ENCODE measurements at places on chromosomes 5 and 9. TPM values are rescaled to one million over a fixed set of nuclear protein-coding genes. Genes with fewer than 3 reads are reported as not detected.

The EMB gene
- polyA plus RNA-seq: 275 TPM

The HSPA5 gene
- polyA plus RNA-seq: 194 TPM

The ZNF474 gene
- polyA plus RNA-seq: not detected

The ROPN1L gene
- 6.5 TPM for polyA plus RNA-seq

GRCh38 chr5:133749331-133749985 lies 137.1 kb upstream of the FSTL4 start:
- no peak overlapping the region for H3K27ac ChIP-seq
- H3K27me3 ChIP-seq: no peaks in the 10 kb centered on the region
- no peak overlapping the region for H3K4me3 ChIP-seq
- DNase-seq: no peak

GRCh38 chr5:59756373-59757035 lies 137.0 kb downstream of the PDE4D start:
- no peak for DNase-seq
- H3K4me3 ChIP-seq: no peak overlapping the region
- H3K4me1 ChIP-seq: no peaks in the 10 kb centered on the region
- no peak overlapping the region for H3K27ac ChIP-seq

DNA sequence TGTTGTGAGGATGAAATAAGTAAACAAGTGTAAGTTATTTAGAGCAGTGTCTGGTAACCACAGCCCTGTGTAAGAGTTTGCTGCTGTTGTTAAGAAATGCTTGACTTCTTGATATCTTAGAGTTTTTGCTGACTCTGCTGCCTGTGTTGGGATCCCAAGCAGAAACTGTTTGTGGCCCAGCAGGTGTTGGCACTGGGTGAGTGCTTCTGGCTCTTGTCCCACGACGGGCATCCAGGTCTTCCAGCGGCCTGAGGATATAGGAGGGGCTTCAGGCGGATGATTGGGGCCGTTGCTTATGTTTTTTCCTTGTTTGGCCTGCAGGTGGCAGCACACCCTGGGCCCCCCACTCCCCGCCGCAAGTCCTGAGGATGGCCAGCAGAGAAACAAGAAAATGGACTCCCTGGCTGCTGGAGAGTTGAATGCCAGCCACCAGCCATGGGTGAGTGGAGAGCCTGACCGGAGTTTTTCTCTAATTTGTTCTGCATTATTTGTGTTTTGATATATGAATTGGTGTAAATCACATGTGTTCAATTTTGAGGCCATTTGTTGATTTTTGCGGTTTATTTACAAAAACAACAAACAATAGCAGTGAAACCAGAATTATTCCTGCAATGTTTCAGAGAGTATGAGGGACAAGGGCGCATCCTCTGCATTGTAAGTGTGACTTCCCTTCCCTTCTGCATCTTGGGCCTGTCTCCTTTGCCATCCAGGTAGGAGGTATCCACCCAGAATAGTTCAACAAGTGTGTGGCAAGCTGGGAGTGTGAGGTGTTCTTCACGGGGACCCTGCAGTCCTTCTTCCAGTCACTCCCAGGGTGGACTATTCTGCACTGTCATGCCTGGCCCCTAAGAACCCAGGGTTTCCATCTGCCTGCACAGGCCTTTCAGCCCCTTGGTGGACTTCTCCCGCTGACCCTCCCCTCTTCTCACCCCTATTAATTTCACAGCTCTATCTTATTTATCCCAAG lies 50.3 kb downstream of the SLC22A5 start:
- DNase-seq: peak; percentile 64
- peak overlapping the region; percentile 71 for H3K27ac ChIP-seq
- H3K4me1 ChIP-seq: peaks cover 100% of the 10 kb centered on the region

- H3K27ac ChIP-seq: no peak overlapping the region
- no peak for DNase-seq
- no peaks in the 10 kb centered on the region for H3K4me1 ChIP-seq
- H3K36me3 ChIP-seq: no peaks in the 10 kb centered on the region
- no peak overlapping the region for H3K4me3 ChIP-seq
Observed at GRCh38 chr9:26537211-26537610, 355.4 kb downstream of the CAAP1 start.

- no peaks in the 10 kb centered on the region for H3K36me3 ChIP-seq
- no peak for DNase-seq
- H3K4me3 ChIP-seq: no peak overlapping the region
- no peaks in the 10 kb centered on the region for H3K4me1 ChIP-seq
- no peak overlapping the region for H3K27ac ChIP-seq
Observed at GRCh38 chr9:2934883-2935282, 91.0 kb upstream of the PUM3 start.

GRCh38 chr9:86176468-86176867 lies 77.1 kb upstream of the GOLM1 start:
- no peaks in the 10 kb centered on the region for H3K36me3 ChIP-seq
- no peak overlapping the region for H3K27ac ChIP-seq
- no peaks in the 10 kb centered on the region for H3K27me3 ChIP-seq
- no peak overlapping the region for H3K4me3 ChIP-seq
- no peaks in the 10 kb centered on the region for H3K4me1 ChIP-seq

GRCh38 chr5:67807439-67807888 lies 408.1 kb upstream of the PIK3R1 start:
- H3K4me3 ChIP-seq: no peak overlapping the region
- H3K36me3 ChIP-seq: no peaks in the 10 kb centered on the region
- no peak for DNase-seq
- H3K4me1 ChIP-seq: no peaks in the 10 kb centered on the region
- H3K27ac ChIP-seq: no peak overlapping the region

- H3K36me3 ChIP-seq: no peaks in the 10 kb centered on the region
- DNase-seq: no peak
- H3K4me1 ChIP-seq: peaks cover 10% of the 10 kb centered on the region
- H3K27me3 ChIP-seq: no peaks in the 10 kb centered on the region
- H3K27ac ChIP-seq: no peak overlapping the region
- no peak overlapping the region for H3K4me3 ChIP-seq
Observed at GRCh38 chr5:140136624-140137023, 10.9 kb downstream of the IGIP start.

- DNase-seq: no peak
- H3K36me3 ChIP-seq: no peaks in the 10 kb centered on the region
- H3K4me3 ChIP-seq: no peak overlapping the region
- H3K4me1 ChIP-seq: no peaks in the 10 kb centered on the region
- no peak overlapping the region for H3K27ac ChIP-seq
Observed at GRCh38 chr5:61177716-61178115, 15.4 kb upstream of the SMIM15 start.

DNA sequence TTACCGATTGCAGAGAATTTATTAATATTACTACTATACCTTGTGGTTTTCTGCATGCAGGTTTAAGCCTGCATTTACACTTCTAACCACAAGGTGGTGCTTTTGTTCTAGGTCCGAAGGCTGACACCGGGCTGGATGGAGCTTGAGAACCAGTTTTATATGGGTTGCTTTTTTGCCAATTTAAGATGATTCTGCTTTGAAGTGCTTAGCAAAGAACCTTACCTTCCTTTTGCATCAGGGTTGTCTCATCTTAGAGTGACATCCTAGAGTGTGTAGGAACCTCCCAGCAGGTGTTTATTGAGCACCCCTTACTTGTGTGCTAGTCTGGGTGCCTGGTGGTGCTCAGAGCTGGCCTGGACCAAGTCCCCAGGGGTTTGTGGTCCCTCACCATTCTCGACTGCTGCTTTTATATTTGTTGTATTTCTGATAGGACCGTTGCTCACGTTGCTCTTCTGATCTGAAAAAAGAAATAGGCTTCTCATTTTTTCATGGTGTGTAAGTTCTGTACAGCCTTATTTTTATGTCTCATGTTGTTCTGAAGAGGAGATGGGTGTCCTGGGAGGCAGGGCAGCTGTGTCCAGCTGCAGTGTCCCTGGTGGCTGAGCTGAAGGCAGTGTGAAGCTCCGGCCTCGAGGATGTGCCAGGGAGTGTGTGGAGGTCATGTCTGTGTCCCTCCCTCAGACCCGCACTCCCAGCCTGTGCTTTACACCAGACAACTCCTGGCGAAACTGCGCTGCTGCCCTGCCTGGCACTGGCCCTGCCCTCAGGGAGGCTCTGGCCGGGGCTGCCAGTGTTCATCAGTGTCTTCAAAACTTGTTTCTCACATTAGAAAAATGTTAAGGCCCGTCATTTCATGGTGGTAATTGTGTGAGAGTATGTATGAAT lies 54.3 kb downstream of the EHMT1 start:
- no peaks in the 10 kb centered on the region for H3K36me3 ChIP-seq
- H3K4me3 ChIP-seq: no peak overlapping the region
- no peaks in the 10 kb centered on the region for H3K27me3 ChIP-seq
- DNase-seq: peak; percentile 60
- H3K27ac ChIP-seq: no peak overlapping the region

GRCh38 chr9:136324501-136325300 lies 2.6 kb upstream of the GPSM1 start:
- no peak overlapping the region for H3K4me3 ChIP-seq
- H3K36me3 ChIP-seq: no peaks in the 10 kb centered on the region
- H3K27me3 ChIP-seq: no peaks in the 10 kb centered on the region
- no peak overlapping the region for H3K27ac ChIP-seq

DNA sequence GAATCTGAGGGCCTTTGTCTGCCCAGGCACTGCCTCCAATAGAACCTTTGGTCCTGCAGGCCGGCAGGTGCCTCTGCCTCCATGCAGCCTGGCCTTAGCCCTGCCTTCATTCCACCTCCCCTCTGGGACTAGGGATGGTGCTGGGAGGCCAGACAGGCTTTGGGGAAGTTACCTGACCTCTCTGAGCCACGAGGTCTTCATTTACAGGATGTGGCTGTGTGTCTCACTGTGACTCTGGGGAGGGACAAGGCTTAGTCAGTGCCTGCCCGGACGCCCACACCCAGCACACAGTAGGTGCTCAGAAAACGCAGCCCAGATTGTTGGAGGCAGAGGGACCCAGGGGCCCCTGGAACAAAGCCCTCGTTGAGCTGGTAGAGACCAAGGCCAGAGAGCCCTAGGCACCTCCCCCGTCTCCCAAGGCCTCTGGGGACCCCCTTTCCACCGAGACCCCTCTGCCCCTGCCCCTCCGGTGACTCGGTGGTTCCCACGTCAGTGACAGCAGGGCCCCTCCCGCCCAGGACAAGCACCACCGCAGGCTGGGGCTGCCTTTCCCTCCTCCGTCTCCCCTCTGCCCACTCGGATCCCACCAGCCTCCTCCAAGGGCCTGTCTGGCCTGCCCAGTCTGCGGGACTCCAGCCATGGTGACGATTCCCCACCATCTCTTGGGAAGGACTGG lies 46.9 kb upstream of the EGFL7 start:
- H3K27ac ChIP-seq: no peak overlapping the region
- no peak overlapping the region for H3K4me3 ChIP-seq
- no peaks in the 10 kb centered on the region for H3K36me3 ChIP-seq
- no peak for DNase-seq
- H3K27me3 ChIP-seq: no peaks in the 10 kb centered on the region

Data from CD4-positive, alpha-beta memory T cell (primary cell).